Activated CD8-positive, alpha-beta memory T cell treated with anti-CD3 and anti-CD28 coated beads, Interleukin-2, amount 10 ng/mL, durations not matched to agents 7 days and 5 days (primary cell): ENCODE measurements at places on chromosomes 7 and 10.

DNA sequence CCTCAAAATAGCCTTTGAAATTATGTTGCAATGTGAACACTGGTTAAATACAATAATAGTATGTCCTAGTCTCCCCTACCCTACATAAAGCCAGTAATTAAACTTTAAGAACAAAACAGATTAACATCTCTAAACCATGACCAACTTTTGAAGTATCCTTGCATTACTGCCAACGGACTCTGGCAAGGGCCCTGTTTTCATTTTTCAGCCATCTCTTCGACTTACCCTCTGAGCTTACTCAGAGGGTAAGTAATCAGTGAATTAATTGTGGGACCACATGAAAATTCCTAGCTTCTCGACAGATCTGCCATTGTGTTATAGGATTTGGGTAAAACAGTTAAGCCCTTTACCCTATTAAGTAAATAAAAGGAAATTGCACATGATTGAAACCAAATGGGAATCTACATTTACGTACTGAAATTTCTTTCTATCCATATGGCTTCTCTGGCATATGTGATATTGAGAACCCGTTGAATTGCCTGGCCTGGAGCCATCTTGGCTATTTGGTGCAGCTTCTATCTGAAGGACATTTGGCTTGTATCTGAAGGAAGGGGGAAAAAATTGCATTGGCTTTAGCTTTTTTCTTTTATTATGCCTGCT, 39.6 kb downstream of the DYNC1I1 start:
- DNase-seq: no peak

GRCh38 chr7:114627231-114627630, 212.6 kb downstream of the FOXP2 start:
- no peak for DNase-seq

DNA sequence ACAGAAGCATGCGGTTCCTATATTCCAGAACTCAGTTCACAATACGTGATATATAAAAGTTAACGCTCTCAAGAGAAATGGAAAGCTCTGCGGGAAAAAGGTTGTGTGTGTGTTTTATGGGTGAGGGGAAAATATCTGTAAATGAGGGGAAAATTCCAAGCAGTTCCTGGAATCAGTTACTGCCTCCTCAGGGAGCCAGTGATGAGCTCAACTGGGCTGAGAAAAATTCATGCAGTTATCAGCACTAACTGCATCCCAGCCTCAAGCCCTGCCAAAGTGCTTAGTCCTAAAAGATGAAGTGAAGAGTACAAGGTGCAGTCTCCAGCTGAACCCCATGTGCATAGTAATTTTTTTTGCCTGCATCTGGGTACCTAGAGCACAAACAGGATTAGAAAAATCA, 191.9 kb downstream of the CDK14 start:
- no peak for DNase-seq

DNA sequence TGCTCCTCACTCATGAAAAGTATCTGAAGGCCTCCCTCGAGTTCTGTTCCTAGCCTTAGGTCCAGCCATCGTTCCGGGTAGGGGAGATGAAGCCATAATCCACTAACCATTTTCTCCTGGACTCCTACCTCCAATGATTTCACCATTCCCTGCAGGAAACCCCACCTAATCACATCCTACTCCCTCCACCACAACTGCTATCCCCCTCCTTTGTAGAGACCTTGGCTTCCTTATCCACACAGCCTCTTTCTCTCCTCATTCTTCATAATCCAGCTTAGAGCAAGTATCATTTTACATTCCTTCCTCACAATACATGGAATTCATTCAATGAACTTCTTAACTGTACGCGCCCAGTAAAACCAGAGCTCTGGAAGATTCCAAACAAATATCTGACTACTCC, 18.7 kb downstream of the HNRNPF start:
- DNase-seq: no peak

- DNase-seq: no peak
These were observed 299.5 kb downstream of the ELMO1 start for GRCh38 chr7:37149051-37149772.

DNA sequence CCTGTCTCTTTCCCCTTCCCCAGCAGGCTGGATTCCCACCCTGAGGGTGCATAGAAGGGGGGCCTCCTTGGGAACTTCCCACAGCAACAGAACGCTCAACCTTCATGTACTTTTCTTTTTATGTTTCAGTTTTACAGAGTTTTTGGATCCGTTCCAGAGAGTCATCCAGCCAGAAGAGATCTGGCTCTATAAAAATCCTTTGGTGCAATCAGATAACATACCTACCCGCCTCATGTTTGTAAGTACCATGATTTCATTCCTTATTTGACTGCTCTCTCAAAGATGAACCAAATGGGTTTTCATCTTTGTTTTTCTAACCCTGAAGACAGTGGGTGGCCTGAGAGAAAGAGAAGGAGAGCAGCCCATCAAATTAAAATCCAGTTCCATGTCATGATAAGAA, 46.7 kb downstream of the PLPP4 start:
- DNase-seq: no peak
